ENCODE measurements at places on chromosomes 6 and 20.

- DNase-seq = no peak
Measured at GRCh38 chr6:45423111-45423823, 45.5 kb upstream of the SUPT3H start.

- DNase-seq = no peak
Measured at GRCh38 chr6:146891615-146892265, 293.0 kb downstream of the ADGB start.

GRCh38 chr20:10978019-10978702 is 304.4 kb upstream of the JAG1 start:
- DNase-seq = no peak

GRCh38 chr6:135870722-135871121 is 19.2 kb downstream of the PDE7B start:
- no peak for DNase-seq

GRCh38 chr6:48764286-48765044 is 653.5 kb upstream of the PTCHD4 start:
- no peak for DNase-seq

Measured in COLO829 (cell line).